ENCODE measurements at places on chromosomes 2 and 18.

DNA sequence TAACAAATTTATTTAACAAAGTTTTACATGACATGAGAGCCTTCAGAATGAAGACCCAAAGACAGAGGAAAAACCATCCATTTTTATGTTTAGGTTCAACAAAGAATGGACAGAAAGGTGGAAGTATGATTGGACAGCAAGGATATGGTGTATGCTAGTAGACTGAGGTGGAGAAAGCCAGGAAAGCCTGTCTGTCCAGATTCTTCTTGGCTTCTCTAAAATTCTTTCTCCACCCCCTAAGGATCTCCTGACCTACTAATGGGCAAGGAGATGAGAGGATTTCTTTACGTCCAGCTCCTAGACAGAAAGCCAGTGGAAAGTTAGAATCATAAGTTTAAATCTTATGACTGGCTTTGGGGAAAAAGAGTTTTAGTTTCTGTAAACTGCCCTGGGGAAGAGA is 3.0 kb downstream of the ATIC start:
- no peak for DNase-seq

DNA sequence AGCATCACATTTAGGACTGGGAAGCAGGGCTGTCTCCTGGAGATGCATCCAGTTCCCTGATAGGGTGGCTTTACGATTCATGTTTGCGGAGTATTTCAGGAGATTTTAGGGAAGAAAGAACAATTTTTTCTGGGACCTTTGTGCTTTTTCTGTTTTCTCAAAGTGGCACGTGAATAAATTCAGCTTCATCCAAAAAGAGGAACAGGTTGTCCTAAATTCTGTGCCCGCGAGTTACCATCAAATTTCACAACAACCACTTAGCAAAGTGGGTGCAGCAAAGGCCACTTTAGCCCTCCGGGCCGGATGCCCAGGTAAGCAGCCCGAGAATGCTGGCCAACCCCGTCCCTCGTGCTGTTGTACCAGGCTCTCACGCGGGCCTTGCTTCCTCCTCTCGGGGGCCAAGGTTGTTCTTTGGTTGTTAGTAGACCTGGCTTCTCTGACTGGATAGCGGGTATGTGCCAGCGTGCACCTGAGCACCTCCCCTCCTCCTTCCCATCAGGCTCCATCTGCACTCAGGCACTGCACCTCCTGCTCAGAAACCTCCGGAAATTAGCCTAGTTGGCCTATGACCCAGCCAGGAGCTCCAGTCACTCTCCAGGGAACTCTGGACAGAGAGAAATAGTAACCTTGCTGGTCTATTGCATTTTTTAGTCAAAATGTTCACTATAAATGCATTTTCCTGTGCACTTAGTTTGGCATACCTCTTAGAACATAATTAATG is 83.0 kb downstream of the CMPK2 start:
- no peak for DNase-seq

GRCh38 chr18:48191494-48191893 is 217.7 kb downstream of the ZBTB7C start:
- DNase-seq, result no peak

GRCh38 chr2:200193331-200193730 is 113.2 kb upstream of the SPATS2L start:
- no peak for DNase-seq

GRCh38 chr2:136439064-136439676 is 321.2 kb upstream of the CXCR4 start:
- no peak for DNase-seq

GRCh38 chr18:36460854-36461253 is 163.3 kb downstream of the FHOD3 start:
- no peak for DNase-seq

GRCh38 chr2:226758921-226759640 is 40.5 kb downstream of the IRS1 start:
- no peak for DNase-seq

DNA sequence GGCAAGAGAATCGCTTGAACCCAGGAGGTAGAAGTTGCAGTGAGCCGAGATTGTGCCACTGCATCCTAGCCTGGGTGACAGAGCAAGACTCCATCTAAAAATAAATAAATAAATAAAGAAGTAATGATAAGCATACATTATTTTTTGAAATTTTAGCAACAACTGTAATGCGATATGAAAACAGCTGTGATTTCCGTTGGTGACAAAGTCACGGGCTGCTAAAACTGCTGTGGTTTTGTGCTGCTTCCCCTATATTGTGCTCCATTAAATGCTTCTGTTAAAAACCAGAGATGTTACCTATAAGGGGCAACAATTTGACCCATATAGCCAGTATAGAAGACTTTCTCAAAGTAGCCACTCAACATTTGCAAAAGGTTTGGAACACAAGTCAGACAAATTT is 8.3 kb downstream of the TRIM54 start:
- no peak for DNase-seq

GRCh38 chr2:128623776-128624761 is 305.4 kb upstream of the HS6ST1 start:
- DNase-seq, result no peak

GRCh38 chr2:85175369-85176299 is 42.4 kb downstream of the TCF7L1 start:
- DNase-seq, result no peak

- DNase-seq, result no peak
These were observed 53.8 kb upstream of the TUBA3E start for GRCh38 chr2:130251873-130252620.

GRCh38 chr2:206296128-206296527 is 21.7 kb downstream of the ZDBF2 start:
- DNase-seq, result no peak

- no peak for DNase-seq
These were observed 79.9 kb downstream of the HNRNPLL start for GRCh38 chr2:38522754-38523349.

- DNase-seq, result no peak
These were observed 211.8 kb downstream of the GBX2 start for GRCh38 chr2:235956281-235956970.

GRCh38 chr2:96527286-96528005 is 9.1 kb upstream of the ARID5A start:
- DNase-seq, result peak; percentile 76

DNA sequence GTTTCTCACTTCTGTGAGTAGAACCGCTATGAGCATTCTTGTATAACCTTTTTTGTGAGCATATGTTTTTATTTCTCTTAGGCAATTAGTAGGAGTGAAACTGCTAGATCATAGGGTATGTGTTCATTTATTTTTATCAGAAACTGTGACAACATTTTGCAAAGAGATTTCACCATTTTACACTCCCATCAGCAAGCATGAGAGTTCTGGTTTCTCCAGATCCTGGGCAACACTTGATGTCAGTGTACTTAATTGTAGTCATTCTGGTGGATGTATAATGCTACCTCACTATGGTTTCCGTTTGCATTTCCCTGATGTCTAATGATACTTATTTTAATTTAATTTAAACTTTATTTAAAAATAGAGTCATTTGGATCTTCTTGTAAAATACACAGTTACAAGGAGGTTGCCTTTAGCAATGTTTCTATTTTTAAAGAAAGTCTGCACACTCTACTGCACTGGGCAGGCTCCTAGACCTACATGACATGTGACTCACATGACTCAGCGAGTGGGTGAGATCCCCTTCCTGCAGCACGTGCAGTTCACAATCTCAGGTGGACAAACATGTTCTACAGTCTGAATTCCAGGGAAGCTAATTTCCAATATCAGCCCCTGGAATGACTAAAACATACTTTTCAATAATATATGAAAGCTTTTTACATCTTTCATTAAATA is 127.0 kb upstream of the BCL2L11 start:
- DNase-seq, result peak; percentile 46

- DNase-seq, result no peak
These were observed 979.5 kb upstream of the FAM98A start for GRCh38 chr2:34578641-34579040.

DNA sequence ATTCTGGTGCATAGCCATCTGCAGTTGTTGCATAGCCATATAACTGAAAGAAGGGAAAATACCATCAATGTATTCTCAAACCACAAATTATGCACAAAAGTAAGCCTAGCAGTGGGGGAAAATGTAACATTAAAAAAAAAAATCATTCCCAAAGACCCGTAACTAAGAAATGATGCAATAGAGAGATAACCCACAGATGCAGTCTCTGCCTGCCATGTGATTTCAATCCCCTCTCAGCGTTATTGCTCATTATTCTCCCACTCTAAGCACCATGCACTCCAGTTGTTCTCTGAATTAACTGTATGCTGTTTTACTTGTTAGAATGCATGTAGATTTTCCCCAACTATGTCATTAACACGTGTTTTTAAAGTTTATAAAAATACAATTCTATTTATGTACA is 14.1 kb downstream of the DSC1 start:
- no peak for DNase-seq

- DNase-seq, result no peak
These were observed 327.6 kb upstream of the CYP26B1 start for GRCh38 chr2:72475246-72475645.

DNA sequence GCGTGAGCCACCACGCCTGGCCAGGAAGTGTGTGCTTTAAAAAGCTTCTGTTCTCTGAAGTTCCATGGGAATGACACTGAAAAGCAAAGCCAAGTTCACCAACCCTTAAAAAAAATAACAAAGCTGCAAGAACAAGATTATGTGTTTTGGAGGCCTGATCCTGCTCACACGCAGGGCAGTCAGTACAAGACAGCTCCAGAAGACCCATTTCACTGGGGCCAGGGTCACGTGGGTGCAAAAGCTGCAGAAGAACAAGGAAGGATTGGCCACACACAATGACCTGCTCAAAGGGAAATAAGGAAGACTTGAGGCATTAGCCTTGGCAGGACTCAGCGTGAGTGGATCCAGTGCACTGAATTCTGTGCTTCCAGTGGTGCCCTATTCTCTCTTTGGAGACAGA is 187.9 kb downstream of the NCK2 start:
- no peak for DNase-seq

All from suppressor macrophage treated with lipopolysaccharide for 1 hour (primary cell).